Sigmoid colon (tissue), 7 donors: ENCODE measurements at places on chromosomes 11 and 22. TPM values are rescaled to one million over a fixed set of nuclear protein-coding genes. Genes with fewer than 3 reads are reported as not detected.

CHRNA10 gene
- 0.71 TPM for total RNA-seq

OR10V1 gene
- total RNA-seq: not detected

DNA sequence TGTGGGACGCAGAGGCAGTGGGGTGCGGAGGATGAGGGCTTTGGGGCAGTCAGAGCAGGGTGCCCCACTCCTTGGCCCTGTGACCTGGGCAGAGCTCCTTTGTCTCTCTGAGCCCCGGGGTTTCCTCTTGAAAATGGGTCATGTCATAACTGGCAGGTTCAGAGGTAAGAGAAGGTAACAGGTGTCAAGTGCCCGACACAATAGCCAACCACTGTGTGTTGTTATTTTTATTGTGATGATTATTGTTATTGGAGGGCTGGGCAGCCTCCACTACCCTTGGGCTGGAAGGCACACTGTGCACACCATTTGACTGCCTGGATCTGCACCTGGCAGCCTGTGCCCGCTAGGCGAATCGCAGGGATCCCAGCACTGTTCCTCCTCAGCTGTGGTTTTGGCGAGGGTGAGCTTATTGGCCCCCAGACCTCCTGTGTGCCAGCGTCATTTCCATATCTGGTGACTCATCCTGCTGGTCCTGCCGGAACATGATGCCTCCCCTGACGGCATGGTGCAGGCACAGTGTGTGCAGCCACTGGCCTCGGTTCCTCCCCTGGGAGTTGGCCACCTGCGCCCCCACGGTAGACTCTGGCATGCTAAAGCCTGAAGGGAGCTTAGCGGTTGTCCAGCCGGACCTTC is 15.4 kb upstream of the SOX10 start:
- H3K27ac ChIP-seq: peak overlapping the region; percentile 55
- peaks cover 4% of the 10 kb centered on the region for H3K4me1 ChIP-seq
- DNase-seq: no peak
- no peaks in the 10 kb centered on the region for H3K36me3 ChIP-seq
- no peak overlapping the region for H3K4me3 ChIP-seq

GRCh38 chr11:88709567-88709966 is 356.2 kb downstream of the GRM5 start:
- no peaks in the 10 kb centered on the region for H3K36me3 ChIP-seq
- H3K4me3 ChIP-seq: no peak overlapping the region
- H3K4me1 ChIP-seq: no peaks in the 10 kb centered on the region
- H3K27me3 ChIP-seq: no peaks in the 10 kb centered on the region
- no peak for DNase-seq

DNA sequence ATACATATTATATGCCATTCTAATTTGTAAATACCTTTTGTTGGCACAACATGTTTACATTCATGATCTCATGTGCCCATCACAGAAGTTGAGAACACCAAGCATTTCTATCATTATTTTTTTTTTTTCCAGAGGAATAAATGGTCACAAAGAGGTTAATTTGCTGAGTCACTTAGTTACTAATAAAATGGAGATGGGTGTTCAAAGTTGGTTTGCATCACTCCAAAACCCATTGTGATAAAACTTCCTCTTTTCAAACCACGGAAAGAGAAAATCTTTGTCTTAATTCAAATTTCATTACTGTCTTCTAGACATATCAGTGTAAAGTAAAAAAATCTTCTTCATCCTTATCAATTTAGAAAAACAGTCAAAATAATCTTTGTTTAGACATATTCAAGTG is 636.8 kb upstream of the CCDC179 start:
- no peak overlapping the region for H3K27ac ChIP-seq
- H3K4me3 ChIP-seq: no peak overlapping the region
- no peaks in the 10 kb centered on the region for H3K27me3 ChIP-seq
- H3K4me1 ChIP-seq: no peaks in the 10 kb centered on the region
- H3K36me3 ChIP-seq: no peaks in the 10 kb centered on the region

- H3K27me3 ChIP-seq: no peaks in the 10 kb centered on the region
- H3K4me3 ChIP-seq: no peak overlapping the region
- H3K27ac ChIP-seq: peak overlapping the region; percentile 35
- H3K4me1 ChIP-seq: no peaks in the 10 kb centered on the region
- DNase-seq: no peak
Measured at GRCh38 chr11:122807731-122808477, 30.4 kb upstream of the CRTAM start.

CDC45 gene
- total RNA-seq: 0.14 TPM

DNA sequence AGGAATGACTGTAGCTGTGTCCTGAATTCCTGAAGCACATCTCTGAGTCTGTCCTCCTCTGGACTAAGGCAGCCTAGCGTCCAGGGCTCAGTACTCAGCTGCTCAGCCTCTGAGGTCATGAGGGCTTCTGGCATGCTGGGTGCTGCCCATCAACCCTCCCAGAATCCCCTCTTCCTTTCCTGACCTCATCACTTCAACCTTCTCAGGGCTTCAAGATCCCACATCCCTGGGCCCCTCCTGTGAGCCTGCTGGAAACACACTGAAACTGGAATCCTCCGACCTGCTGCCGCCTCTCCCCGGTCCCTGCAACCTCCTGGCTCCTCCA is 803 bp downstream of the KRTAP5-8 start:
- no peak overlapping the region for H3K27ac ChIP-seq
- no peaks in the 10 kb centered on the region for H3K27me3 ChIP-seq
- no peak overlapping the region for H3K4me3 ChIP-seq
- no peaks in the 10 kb centered on the region for H3K36me3 ChIP-seq

DNA sequence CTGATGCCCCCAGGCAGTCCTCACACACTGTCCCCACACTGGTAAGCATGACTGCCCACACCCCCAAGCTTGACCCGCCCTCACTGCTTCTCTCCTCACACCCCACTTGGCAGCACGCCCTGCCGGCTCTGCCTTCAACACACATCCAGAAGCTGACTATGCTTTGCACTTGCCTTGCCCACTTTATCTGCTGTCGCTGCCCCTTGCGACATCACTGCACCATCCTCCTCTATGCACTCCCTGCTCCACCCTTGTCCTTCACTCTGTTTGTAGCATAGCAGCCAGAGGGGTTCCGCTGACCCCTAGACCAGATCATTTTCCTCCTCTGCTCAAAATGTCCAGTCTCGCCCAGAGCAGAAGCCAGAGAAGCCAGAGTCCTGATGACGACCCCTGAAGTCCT is 25.3 kb upstream of the SLC25A1 start:
- peak; percentile 48 for DNase-seq
- H3K27ac ChIP-seq: no peak overlapping the region
- H3K36me3 ChIP-seq: no peaks in the 10 kb centered on the region
- H3K4me3 ChIP-seq: no peak overlapping the region
